PC-3 (cell line): ENCODE measurements at places on chromosomes 4 and X. TPM values are rescaled to one million over a fixed set of nuclear protein-coding genes. Genes with fewer than 3 reads are reported as not detected.

DNA sequence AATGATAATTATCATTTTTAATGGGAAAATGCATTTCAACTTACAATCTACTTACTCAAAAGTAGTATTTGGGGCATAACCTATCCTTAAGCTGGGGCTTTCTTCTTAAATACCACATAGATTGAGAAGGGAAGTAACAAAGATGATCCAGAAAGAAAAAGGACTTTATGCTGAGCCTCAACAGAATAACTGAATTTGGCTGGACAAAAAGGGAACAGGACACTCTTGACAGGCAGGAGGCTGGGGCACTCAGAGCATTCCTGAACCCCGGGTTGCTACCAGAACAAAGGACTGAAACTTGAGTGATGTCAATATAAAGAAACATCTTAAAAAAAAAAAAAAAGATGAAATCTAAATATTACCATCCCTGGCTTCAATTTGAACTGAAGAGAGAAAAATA lies 23.9 kb downstream of the RELL1 start:
- peaks cover 12% of the 10 kb centered on the region for H3K4me1 ChIP-seq
- H3K27me3 ChIP-seq = no peaks in the 10 kb centered on the region
- no peaks in the 10 kb centered on the region for H3K36me3 ChIP-seq

DNA sequence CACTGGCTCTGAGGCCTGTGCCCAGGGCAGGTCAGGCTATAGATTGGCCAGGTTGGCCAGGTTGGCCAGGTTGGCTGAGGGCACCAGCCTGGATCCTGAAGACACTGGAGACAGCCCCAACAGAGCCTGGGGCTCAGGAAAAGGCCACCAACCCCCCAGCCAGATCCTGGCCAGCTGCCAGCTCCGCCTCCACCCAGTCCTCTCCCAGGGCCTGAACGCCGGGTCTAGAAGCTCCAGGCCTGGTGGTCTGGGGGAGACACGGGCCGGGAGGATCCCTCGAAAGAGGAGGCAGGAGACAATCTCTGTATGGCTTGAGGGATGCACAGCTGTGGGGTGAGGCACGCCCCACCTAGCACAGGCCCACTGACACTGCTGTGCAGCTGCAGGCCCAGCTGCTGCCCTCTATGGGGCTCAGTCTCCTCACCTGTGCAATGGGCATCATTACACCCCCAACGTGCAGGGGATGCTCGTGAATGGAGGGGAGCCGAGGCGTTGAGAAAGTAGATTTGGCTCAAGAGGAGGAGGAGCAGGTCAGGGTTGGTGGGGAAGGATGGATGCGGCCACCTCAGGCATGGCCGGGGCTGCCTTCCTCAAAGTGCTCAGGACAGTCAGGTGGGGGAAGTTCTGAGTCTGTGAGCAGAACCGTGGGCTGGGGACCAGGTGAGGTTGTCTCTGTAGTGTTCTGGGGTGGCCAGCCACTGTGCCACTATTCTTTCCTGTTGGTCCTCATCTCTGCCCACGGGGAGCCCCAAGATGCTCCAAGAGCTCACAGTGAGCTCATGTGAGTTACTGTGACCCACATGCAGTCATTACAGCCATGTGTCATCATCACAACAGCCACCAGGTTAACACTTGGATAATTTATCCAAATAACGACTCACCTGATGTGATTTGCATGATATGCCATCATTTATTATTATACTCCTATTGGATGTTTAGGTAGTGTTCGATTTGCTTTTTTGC lies 10.8 kb upstream of the GAGE10 start:
- no peaks in the 10 kb centered on the region for H3K36me3 ChIP-seq
- no peaks in the 10 kb centered on the region for H3K4me1 ChIP-seq
- H3K4me3 ChIP-seq = no peak overlapping the region
- H3K27ac ChIP-seq = no peak overlapping the region
- no peak for DNase-seq
- H3K27me3 ChIP-seq = no peaks in the 10 kb centered on the region

The CEP44 gene
- total RNA-seq = 8.1 and 8.4 TPM in 2 replicates

DNA sequence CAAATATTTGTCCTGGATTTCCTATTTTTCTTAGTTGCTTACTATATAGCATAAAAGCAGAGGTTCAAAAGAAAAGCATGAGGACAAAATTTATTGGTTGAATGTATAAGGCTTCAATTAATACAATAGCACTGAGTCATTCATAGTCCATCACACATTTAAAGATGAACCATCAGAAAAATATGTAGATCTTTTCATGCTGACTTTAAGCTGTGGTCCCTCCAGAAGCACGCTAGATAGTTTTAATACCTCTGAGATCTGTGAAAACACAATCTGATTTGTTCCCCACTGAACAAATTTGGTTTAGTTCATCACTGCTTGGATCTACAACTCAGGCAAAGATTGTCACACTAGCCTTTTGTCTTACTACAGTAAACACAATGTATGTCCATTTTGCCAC lies 377.2 kb upstream of the ANXA10 start:
- H3K36me3 ChIP-seq = no peaks in the 10 kb centered on the region
- H3K27ac ChIP-seq = no peak overlapping the region
- H3K4me1 ChIP-seq = peaks cover 8% of the 10 kb centered on the region; the same call in 1 of the 2 replicates
- DNase-seq = peak; percentile 5

- no peak overlapping the region for H3K4me3 ChIP-seq
- no peaks in the 10 kb centered on the region for H3K27me3 ChIP-seq
- no peaks in the 10 kb centered on the region for H3K36me3 ChIP-seq
- peaks cover 9% of the 10 kb centered on the region; the same call in 1 of the 2 replicates for H3K4me1 ChIP-seq
- no peak overlapping the region for H3K27ac ChIP-seq
Observed at GRCh38 chrX:129600981-129601424, 53.8 kb downstream of the APLN start.

GRCh38 chr4:185782523-185782922 lies 29.5 kb downstream of the SORBS2 start:
- H3K4me3 ChIP-seq = no peak overlapping the region
- no peaks in the 10 kb centered on the region for H3K36me3 ChIP-seq
- H3K27ac ChIP-seq = 0 out of 2 replicates have a peak overlapping the region, but pooled peaks have one; percentile 23
- H3K4me1 ChIP-seq = peaks cover 30% of the 10 kb centered on the region
- no peaks in the 10 kb centered on the region for H3K27me3 ChIP-seq

DNA sequence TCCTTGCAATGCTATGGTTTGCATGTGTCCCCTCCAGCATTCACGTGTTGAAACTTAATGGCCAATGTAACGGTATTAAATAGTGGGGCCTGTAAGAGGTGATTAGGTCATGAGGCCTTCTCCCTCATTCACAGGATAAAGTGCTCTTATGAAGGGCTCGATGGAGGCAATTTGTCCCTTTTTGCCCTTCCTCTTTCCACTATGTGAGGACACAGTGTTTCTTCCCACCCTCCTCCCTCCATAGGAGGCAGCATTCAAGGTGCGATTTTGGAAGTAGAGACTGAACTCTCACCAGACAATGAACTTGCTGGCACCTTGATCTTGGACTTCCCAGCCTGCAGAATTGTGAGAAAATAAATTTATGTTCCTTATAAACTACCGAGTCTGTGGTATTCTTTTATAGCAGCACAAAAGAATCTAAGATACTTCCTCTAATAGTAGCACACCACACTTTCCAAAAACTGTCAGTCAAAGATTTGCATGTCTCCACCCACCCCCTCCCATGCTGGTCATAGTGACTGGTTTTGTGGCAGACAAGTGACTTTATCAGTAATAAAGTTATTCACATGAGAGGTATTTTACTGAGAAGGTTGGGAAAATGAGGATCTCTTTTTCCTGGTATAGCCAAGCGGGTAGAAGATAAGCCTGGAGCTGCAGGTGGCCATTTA lies 113.5 kb upstream of the TTC29 start:
- peaks cover 9% of the 10 kb centered on the region for H3K4me1 ChIP-seq
- DNase-seq = no peak
- no peaks in the 10 kb centered on the region for H3K36me3 ChIP-seq

DNA sequence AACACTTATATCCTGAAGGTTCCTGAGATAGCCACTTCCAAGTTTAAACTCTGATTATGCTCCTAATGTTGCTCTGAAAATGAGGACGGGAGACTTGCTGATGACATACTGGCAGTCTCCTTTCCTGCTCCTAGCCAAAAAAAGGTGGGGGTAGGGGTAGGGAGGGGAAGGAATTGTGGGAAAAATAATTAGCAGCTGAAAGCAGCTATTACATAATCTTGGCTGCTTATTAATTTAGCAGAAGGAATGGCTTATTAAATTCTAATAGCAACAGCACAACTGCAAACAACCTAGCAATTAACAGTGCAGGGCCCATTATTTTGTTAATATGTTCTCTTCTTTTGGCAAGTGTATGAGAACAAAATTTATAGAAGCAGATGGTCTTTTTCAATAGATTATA lies 2.0 kb upstream of the AP1S2 start:
- H3K27ac ChIP-seq = no peak overlapping the region
- peaks cover 28% of the 10 kb centered on the region for H3K4me1 ChIP-seq
- H3K36me3 ChIP-seq = no peaks in the 10 kb centered on the region
- DNase-seq = no peak
- H3K27me3 ChIP-seq = no peaks in the 10 kb centered on the region
